RCC 7860 (cell line): ENCODE measurements at places on chromosomes 2 and 18.

DNA sequence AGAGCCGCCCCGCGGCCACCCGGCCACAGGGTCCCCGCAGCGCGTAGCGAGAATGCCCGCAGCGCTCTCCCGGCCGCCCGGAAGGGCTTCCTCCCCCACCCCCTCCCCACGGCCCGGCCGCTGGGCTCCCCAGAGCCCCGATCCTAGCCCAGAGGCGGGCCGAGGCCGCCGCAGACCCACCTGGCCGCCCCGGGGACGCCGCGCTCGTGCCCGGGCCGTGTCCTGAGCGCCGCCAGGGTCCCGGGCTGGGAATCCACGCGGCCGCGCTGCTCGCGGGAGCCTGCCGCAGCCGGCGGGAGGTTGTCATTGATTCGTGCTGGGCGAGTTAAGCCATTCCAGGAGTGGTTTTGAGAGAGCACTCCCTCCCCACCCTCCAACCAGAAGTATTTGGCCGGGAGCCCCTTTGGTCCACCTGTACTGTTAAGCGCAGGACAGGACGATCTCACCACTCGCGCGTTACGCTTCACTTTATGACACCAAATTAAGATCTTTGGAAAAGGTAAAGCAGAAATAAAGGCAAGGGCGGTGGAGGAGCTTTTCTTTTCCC is 206.4 kb upstream of the SMAD2 start:
- DNase-seq, result no peak

- no peak for DNase-seq
Measured at GRCh38 chr18:10121028-10121427, 207.2 kb downstream of the VAPA start.

GRCh38 chr2:3399829-3400228 is 20.3 kb downstream of the TRAPPC12 start:
- DNase-seq, result no peak

GRCh38 chr18:79964330-79965118 is at the start of gene HSBP1L1:
Gene HSBP1L1, plus strand, starts transcription at chr18:79964643. Its CDS starts 93 bp downstream, at chr18:79964736.
- peak; percentile 27 for DNase-seq

GRCh38 chr18:56598422-56598821 is 40.0 kb downstream of the TXNL1 start:
- no peak for DNase-seq

GRCh38 chr2:235659767-235660322 is 166.0 kb downstream of the AGAP1 start:
- DNase-seq, result peak; percentile 75
